ENCODE measurements at places on chromosomes 4 and X. TPM values are rescaled to one million over a fixed set of nuclear protein-coding genes. Genes with fewer than 3 reads are reported as not detected.

MGARP gene
- 0.21 TPM for total RNA-seq

BEX5 gene
- total RNA-seq, result 1.5 TPM

EMCN gene
- not detected for total RNA-seq

AKAP4 gene
- not detected for total RNA-seq

RASL11B gene
- 0.10 TPM for total RNA-seq

STBD1 gene
- total RNA-seq, result 1.2 TPM

HSFX4 gene
- not detected for total RNA-seq

VCX3A gene
- not detected for total RNA-seq

CXCL9 gene
- total RNA-seq, result not detected

GYG2 gene
- total RNA-seq, result not detected

GPR82 gene
- not detected for total RNA-seq

RHOXF1 gene
- total RNA-seq, result not detected

PCDH7 gene
- total RNA-seq, result not detected

BEX2 gene
- total RNA-seq, result 5.0 TPM

HNRNPDL gene
- 311 TPM for total RNA-seq

DNA sequence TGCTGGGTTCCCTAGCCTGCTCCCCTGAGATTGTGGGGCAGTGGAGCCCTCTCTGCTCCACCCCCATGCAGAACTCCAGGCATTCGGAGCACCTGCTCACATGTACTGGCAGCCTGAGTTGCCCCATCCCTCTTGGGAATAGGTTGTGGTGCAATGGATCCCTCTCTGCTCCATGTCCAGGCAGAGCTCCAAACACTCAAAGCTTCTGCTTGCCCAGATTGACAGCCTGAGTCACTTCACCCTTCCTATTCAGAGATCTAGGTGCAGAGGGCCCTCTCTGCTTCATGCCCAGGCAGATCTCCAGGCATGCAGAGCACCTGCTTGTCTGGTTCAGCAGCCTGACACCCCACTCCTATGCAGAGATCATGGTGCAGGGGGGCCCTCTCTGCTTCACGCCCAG, 18.6 kb upstream of the TEX13B start:
- H3K4me1 ChIP-seq, result peaks cover 8% of the 10 kb centered on the region
- H3K36me3 ChIP-seq, result no peaks in the 10 kb centered on the region
- DNase-seq, result no peak
- peaks cover 11% of the 10 kb centered on the region for H3K27me3 ChIP-seq
- no peak overlapping the region for H3K4me3 ChIP-seq
- no peak overlapping the region for H3K27ac ChIP-seq

DNA sequence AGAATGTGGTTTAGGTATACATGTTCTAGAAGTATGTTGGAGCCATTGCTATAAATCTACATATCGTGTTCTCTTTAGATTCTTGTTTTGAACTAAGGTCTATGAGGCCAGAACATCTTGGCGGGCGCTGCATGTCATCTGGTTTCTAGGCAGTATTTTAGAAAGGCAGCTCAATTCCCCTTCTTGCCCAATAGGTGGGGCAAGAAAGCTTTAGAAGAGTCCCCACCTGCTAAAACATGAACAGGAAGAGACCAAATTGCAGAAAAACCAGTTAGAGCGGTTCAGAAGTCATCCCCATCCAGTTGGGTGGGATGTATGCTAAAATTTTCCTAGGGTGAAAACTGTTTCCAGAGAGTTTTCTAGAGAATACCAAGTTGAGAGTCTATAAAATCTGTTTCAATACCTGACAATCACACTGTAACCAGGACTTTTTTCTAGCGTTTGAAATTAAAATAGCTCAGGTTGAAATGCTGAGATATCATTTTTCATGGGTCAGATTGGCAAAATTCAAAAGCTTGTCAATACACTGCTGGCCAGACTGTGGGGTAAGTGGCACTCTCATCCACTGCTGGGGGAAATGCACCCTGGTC, 17.5 kb upstream of the SH3KBP1 start:
- H3K4me3 ChIP-seq, result no peak overlapping the region
- H3K4me1 ChIP-seq, result peaks cover 22% of the 10 kb centered on the region
- no peak overlapping the region for H3K27ac ChIP-seq
- peak; percentile 15 for DNase-seq
- no peaks in the 10 kb centered on the region for H3K36me3 ChIP-seq
- H3K27me3 ChIP-seq, result no peaks in the 10 kb centered on the region

GRCh38 chr4:111028795-111029194, 405.9 kb upstream of the PITX2 start:
- no peaks in the 10 kb centered on the region for H3K4me1 ChIP-seq
- no peaks in the 10 kb centered on the region for H3K36me3 ChIP-seq
- H3K27me3 ChIP-seq, result no peaks in the 10 kb centered on the region
- DNase-seq, result no peak

DNA sequence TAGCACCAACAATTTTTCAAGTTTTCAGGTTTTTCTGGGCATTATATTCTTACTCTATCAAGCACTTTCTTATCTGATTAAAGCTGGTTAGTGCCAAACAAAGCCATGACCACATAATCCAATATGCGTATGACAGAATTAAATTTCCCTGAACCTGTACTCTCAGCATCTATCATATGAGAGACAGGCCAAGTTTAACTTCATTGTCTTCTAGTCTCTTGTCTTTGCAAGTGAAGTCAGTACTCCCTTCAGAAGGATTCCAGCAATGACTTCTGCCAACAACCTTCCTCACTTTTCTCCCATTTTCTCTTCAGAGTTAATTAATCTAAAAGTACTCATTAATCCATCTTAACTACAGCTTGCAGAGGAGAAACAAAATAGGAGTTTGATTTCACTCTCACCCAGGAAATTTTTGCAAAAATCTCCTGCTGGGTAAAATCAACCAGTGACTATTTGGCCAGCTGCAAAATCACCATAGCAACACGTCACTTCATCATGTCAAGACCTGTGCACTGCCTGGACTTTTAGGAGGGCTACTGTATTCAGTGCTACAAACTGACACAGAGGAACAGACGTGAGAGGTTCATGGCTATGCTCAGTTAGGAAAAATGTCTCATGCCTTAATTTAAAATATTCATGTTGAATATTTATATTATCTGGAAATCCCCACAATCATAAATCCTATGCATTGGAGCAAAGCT, 208.4 kb downstream of the ANTXR2 start:
- no peak for DNase-seq
- no peak overlapping the region for H3K27ac ChIP-seq
- no peaks in the 10 kb centered on the region for H3K4me1 ChIP-seq
- H3K4me3 ChIP-seq, result no peak overlapping the region
- H3K27me3 ChIP-seq, result peaks cover 2% of the 10 kb centered on the region

GRCh38 chrX:71629467-71629866, 11.2 kb upstream of the CXCR3 start:
- peaks cover 21% of the 10 kb centered on the region for H3K4me1 ChIP-seq
- no peak overlapping the region for H3K4me3 ChIP-seq
- no peaks in the 10 kb centered on the region for H3K36me3 ChIP-seq
- no peak for DNase-seq

DNA sequence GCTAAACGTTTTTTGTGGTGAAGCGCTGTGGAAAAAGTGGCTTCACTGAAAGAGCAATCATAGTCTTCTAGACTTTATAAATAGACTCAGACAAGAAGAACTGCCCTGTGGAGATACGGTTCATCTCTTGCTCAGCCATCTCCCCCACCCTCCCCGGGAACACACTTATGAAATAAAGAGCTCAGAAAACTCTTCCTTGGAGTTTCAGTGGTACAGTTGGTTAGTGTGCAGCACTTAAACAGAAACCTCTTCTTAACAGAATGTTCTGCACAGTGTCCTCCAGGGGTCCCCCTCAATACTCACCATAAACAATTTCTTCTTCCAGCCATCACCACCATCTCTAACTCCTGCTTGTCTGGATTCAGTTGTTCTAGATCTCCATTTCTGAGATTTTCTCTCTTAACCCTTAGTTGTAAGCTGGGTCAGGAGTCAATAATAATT, 313.0 kb downstream of the ARHGAP10 start:
- H3K27ac ChIP-seq, result no peak overlapping the region
- H3K4me1 ChIP-seq, result peaks cover 25% of the 10 kb centered on the region
- peak; percentile 27 for DNase-seq
- H3K36me3 ChIP-seq, result peaks cover 15% of the 10 kb centered on the region
- no peak overlapping the region for H3K4me3 ChIP-seq

DNA sequence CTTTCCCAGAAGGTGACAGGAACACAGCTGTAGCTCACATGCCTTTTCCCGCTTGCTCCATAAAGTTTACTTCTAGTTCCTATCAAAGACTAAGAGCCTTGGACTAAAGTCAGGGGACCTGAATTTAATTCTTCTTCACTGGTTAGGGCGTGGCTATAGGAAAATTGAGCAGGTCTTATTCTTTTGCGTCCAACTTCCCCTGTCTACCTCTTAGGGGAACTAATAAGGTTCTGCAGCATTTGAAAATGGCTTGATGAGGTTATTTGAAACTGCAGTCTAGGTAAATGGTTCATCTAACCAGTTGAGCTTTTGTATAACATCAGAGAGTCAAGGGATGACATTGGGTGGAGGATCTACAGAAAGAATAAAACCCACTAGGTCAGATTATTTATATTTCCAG, 2.6 kb downstream of the ARHGAP10 start:
- H3K4me1 ChIP-seq, result peaks cover 45% of the 10 kb centered on the region
- H3K27me3 ChIP-seq, result peaks cover 13% of the 10 kb centered on the region
- H3K27ac ChIP-seq, result no peak overlapping the region
- no peak overlapping the region for H3K4me3 ChIP-seq
- DNase-seq, result no peak

- no peaks in the 10 kb centered on the region for H3K27me3 ChIP-seq
- no peak overlapping the region for H3K27ac ChIP-seq
- no peaks in the 10 kb centered on the region for H3K4me1 ChIP-seq
- no peak overlapping the region for H3K4me3 ChIP-seq
Observed at GRCh38 chrX:113726898-113727297, 857.0 kb upstream of the HTR2C start.

GRCh38 chrX:29662759-29663503, 552.4 kb upstream of the MAGEB2 start:
- no peaks in the 10 kb centered on the region for H3K27me3 ChIP-seq
- no peak for DNase-seq
- H3K27ac ChIP-seq, result no peak overlapping the region
- no peaks in the 10 kb centered on the region for H3K4me1 ChIP-seq
- H3K4me3 ChIP-seq, result no peak overlapping the region
- no peaks in the 10 kb centered on the region for H3K36me3 ChIP-seq

DNA sequence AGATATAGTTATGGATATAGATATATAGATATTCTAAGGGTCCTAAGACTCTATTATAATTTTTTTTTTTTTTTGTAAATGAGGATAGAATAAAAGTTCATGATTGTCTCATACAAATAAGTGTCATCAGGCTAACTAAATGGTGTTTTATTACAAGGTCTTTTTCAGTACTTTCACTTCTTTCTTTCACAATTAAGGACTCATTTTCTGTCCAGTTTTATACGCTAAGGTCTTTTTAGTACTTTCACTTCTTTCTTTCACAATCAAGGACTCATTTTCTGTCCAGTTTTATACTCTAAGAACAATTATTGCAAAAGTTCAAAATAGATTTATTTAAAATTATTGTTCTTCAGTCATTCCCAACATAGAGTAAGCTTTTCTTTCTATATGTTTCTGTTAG, 32.7 kb downstream of the RUFY3 start:
- no peak for DNase-seq
- no peak overlapping the region for H3K4me3 ChIP-seq
- H3K4me1 ChIP-seq, result peaks cover 9% of the 10 kb centered on the region
- peaks cover 4% of the 10 kb centered on the region for H3K36me3 ChIP-seq
- H3K27ac ChIP-seq, result no peak overlapping the region

GRCh38 chr4:145625677-145626622, 6.8 kb downstream of the MMAA start:
- no peak overlapping the region for H3K4me3 ChIP-seq
- H3K4me1 ChIP-seq, result peaks cover 17% of the 10 kb centered on the region
- DNase-seq, result no peak

DNA sequence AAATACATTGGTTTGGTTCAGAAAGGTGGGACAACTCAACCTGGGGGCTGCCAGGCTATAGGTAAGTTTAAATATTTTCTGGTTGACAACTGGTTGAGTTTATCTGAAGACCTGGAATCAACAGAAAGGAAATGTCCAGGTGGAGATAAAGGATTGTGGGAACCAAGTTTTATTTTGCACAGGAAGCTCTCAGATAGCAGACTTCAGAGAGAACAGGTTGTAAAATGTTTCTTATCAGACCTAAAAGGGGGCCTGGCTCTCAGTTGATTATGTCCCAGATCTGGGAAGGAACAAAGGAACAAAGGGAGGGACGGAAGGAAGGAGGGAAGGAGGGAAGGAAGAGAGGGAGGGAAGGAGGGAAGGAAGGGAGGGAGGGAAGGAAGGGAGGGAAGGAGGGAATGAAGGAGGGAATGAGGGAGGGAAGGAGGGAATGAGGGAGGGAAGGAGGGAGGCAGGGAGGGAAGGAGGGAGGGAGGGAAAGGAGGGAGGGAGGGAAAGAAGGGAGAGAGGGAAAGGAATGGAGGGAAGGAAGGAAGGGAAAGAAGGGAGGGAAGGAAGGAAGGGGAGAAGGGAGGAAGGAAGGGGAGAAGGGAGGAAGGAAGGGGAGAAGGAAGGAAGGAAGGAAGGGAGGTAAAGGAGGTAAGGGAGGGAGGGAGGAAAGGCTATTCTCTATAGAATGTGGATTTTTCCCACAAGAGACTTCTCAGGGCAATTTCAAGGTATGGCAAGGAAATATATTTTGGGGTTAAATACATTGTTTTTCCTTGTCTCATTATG, 186.7 kb downstream of the DHRSX start:
- peaks cover 2% of the 10 kb centered on the region for H3K36me3 ChIP-seq
- no peak for DNase-seq
- H3K4me3 ChIP-seq, result no peak overlapping the region

- H3K4me1 ChIP-seq, result no peaks in the 10 kb centered on the region
Observed at GRCh38 chr4:78520808-78521226, 30.8 kb upstream of the ANXA3 start.

GRCh38 chr4:2322841-2323240, 60.9 kb upstream of the MXD4 start:
- no peak overlapping the region for H3K4me3 ChIP-seq
- H3K36me3 ChIP-seq, result peaks cover 2% of the 10 kb centered on the region
- H3K27ac ChIP-seq, result no peak overlapping the region
- no peaks in the 10 kb centered on the region for H3K4me1 ChIP-seq
- H3K27me3 ChIP-seq, result no peaks in the 10 kb centered on the region

DNA sequence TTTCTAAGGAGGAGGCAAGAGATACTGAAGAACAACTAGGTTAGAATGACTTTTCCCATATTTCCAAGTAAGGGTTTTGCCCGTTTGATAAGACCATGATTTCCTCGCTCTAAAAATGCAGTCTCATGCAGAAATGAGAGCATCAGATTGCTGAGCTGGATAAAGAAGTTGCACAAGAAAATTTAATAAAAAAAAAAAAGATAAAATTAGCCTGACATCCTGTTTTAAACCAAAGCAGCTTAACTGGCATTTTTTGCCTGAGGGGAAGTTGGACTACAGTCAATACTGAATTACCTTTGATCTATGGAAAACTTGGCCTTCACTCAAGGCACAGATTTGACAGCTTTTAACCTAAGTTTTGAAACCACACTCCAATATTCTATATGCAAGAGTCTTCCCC, 208.4 kb downstream of the GASK1B start:
- H3K36me3 ChIP-seq, result no peaks in the 10 kb centered on the region
- H3K27ac ChIP-seq, result no peak overlapping the region
- no peak for DNase-seq
- H3K4me1 ChIP-seq, result no peaks in the 10 kb centered on the region
- no peak overlapping the region for H3K4me3 ChIP-seq
